ENCODE measurements at places on chromosomes 12 and 14. TPM values are rescaled to one million over a fixed set of nuclear protein-coding genes. Genes with fewer than 3 reads are reported as not detected.

The SRGAP1 gene
- total RNA-seq = not detected

The KLRC1 gene
- total RNA-seq = not detected

The RDH16 gene
- 1.9 TPM for total RNA-seq

The DTX1 gene
- total RNA-seq = 7.0 TPM
